Fibroblast of lung (primary cell): ENCODE measurements at places on chromosomes 3 and 15. TPM values are rescaled to one million over a fixed set of nuclear protein-coding genes. Genes with fewer than 3 reads are reported as not detected.

GORASP1 gene
- total RNA-seq = 27.2 and 37.5 TPM in 2 replicates

- peak overlapping the region; percentile 67 for H3K27ac ChIP-seq
- H3K4me3 ChIP-seq = no peak overlapping the region
- DNase-seq = peak; percentile 48
Observed at GRCh38 chr3:11236588-11237461, 35.4 kb upstream of the ATG7 start.

DNA sequence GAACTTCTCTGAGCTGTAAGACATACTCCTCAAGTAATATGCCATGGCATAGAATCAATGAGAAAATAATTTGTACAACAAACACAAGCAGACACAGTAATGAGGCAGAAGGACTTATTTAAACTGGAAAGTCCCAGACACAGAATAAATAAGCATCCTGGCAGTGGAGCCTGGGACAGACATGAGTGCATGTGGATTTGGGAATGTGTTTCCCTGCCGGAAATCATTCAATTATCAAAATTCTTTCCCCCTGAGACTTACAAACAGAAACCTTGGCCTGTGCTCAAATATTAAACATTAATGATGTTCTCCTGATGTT, 520.1 kb downstream of the ROBO1 start:
- no peak overlapping the region for H3K4me3 ChIP-seq
- H3K4me1 ChIP-seq = peaks cover 4% of the 10 kb centered on the region
- peak; percentile 71 for DNase-seq
- H3K27me3 ChIP-seq = no peaks in the 10 kb centered on the region

INSYN1 gene
- 1.2 and 1.3 TPM in 2 replicates for total RNA-seq

GUCA1C gene
- not detected in 2 replicates for total RNA-seq

DNA sequence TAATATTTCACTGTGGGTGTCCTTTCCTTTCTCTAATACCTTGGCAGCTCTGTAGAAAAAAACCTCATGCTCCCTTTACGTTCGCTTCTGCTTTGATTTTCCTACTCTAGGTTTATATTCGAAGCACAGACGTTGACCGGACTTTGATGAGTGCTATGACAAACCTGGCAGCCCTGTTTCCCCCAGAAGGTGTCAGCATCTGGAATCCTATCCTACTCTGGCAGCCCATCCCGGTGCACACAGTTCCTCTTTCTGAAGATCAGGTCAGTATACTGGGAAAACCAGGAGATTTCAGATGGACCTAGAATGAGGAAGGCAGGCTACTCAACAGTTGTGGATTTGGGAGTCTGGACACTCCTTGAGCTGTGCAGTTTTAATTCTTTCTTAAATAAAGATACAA, 14.9 kb downstream of the ACP3 start:
- DNase-seq = no peak
- H3K27me3 ChIP-seq = no peaks in the 10 kb centered on the region
- H3K27ac ChIP-seq = no peak overlapping the region
- no peaks in the 10 kb centered on the region for H3K4me1 ChIP-seq

GP9 gene
- not detected in 2 replicates for total RNA-seq

- no peak overlapping the region for H3K4me3 ChIP-seq
- DNase-seq = no peak
- H3K4me1 ChIP-seq = no peaks in the 10 kb centered on the region
- no peak overlapping the region for H3K27ac ChIP-seq
- H3K27me3 ChIP-seq = no peaks in the 10 kb centered on the region
Observed at GRCh38 chr3:192077795-192078497, 617.0 kb downstream of the PYDC2 start.

HIGD2B gene
- 0.26 TPM in 1 of 2 replicates, not detected in the other for total RNA-seq
